ENCODE measurements at places on chromosomes 7 and 10.

DNA sequence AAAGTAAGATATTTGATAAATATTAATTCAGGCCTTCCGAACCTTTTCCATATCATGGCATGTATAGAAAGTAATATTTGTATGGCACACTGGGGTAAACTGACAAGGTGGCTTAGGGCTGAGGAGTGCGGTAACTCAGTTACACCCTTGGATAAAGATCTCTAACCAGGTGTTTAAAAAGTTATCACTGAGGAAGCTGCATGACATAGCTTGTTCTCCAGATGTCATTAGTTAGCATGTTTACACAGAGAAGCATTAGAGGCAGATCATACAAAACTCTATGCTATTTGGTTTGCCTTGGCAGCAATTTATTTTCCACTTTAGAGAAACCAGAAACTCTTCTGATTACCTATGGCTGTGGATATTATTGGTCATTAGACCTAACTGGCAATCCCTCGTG is 118.2 kb downstream of the ST7 start:
- no peak overlapping the region for H3K27ac ChIP-seq
- H3K4me3 ChIP-seq: no peak overlapping the region
- no peak for DNase-seq

DNA sequence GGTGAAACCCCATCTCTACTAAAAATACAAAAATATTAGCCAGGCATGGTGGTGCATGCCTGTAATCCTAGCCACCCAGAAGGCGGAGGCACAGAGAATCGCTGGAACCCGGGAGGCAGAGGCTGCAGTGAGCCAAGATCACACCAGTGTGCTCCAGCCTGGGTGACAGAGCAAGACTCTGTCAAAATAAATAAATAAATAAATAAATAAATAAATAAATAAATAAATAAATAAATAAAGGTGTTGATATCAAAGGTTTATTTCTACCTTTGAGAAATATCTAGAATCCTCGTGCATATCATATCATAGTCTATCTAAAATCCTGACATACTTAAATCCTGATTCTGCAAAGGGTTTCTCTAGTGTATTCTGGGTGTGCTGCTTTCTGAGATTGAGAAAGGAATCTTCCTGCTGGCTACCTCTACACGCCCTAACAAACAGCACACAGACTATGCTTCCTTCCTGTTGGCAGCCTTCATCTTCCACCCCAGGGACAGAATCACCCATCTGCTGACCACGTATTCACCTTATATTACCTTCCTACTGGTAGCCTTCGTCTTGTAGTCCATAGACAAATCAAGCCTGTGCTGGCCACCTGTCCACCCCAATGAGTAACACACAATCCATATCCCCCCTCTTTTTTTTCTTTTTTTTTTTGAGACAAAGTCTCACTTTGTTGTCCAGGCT is 8.7 kb downstream of the ABLIM1 start:
- H3K4me3 ChIP-seq: no peak overlapping the region
- peaks cover 22% of the 10 kb centered on the region for H3K4me1 ChIP-seq

GRCh38 chr10:77603534-77603927 is 34.1 kb downstream of the KCNMA1 start:
- peaks cover 17% of the 10 kb centered on the region for H3K4me1 ChIP-seq
- H3K36me3 ChIP-seq: no peaks in the 10 kb centered on the region
- no peaks in the 10 kb centered on the region for H3K27me3 ChIP-seq

- peak overlapping the region; percentile 99 for H3K27ac ChIP-seq
- peak overlapping the region; percentile 95 for H3K4me3 ChIP-seq
- peak; percentile 55 for DNase-seq
- no peaks in the 10 kb centered on the region for H3K27me3 ChIP-seq
These were observed 453 bp downstream of the URGCP start for GRCh38 chr7:43905956-43906330.

DNA sequence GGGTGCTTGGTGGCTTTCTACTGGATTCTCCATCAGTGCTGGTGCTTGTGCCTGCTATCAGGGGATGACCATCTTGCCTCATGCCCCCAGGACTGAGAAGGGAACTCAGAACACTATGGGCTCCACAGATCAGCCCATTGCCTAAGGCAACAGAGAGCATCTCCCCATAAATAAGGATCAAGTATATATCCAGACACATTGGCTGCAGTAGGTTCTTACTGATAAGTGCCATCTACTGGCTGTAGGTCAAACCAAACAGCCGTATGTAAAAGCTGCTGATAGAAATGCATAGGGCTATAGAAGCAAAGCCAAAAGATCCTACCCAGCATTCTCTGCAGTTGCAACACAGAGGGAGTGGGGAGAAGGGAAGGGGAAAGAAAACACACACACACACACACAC is 153.7 kb downstream of the CDK14 start:
- no peak for DNase-seq
- H3K4me1 ChIP-seq: no peaks in the 10 kb centered on the region
- H3K27me3 ChIP-seq: no peaks in the 10 kb centered on the region
- no peak overlapping the region for H3K4me3 ChIP-seq

GRCh38 chr10:123890226-123890625 is 1.4 kb downstream of the CPXM2 start:
- no peak overlapping the region for H3K4me3 ChIP-seq
- H3K27ac ChIP-seq: no peak overlapping the region
- peaks cover 65% of the 10 kb centered on the region for H3K27me3 ChIP-seq
- no peak for DNase-seq

DNA sequence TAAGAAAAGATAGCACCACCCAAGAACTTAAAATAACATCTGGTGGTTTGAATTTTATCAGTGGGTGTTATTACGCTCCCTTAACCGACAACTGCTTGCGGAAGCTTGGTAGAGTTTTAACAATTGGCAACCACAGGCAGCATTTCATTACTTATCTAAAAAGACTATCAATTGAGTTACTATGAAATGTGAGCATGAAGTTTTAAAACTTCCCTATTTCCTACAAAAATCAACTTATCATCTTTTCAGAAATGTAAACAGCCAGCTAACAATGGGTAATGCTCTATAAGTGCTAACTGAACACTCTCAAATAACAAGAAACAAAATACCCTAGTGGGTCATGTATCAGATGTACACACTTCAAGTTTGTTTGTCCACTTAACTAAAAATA is 68.8 kb downstream of the OSBPL3 start:
- DNase-seq: no peak
- H3K27ac ChIP-seq: no peak overlapping the region
- H3K27me3 ChIP-seq: no peaks in the 10 kb centered on the region
- no peak overlapping the region for H3K4me3 ChIP-seq

GRCh38 chr7:138295049-138295637 is 164.9 kb upstream of the TRIM24 start:
- no peak overlapping the region for H3K4me3 ChIP-seq
- peaks cover 18% of the 10 kb centered on the region for H3K4me1 ChIP-seq
- no peaks in the 10 kb centered on the region for H3K27me3 ChIP-seq
- no peak for DNase-seq

DNA sequence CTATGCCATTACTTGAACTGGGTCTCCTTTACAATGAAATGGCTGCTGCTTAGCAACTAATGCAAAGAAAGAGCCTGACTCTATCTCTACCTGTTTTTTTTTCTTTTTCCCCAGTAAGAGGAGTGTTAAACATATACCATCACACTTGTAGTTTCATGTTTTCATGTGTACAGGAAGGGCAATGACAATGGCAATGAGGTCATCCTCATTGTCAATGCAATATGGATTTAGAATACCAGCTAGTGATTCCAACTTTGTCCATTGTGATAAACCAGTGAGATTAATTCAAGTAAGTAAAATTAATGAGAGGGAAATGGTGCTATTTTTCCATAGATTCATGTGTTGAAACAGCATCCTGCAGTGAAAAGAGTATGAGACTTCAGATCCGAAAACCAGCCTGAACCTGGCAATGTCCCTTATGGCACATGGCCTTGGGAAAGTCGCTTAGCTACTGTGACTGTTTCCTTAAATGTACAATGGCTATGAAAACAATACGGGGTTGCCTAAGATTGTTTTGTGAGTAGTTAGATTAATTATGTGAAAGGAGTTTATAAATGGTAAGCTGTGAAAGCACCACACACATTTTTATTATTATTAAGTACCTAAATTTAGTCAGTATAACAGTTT is 11.2 kb downstream of the DGKI start:
- H3K4me3 ChIP-seq: no peak overlapping the region
- H3K27ac ChIP-seq: no peak overlapping the region
- H3K36me3 ChIP-seq: peaks cover 3% of the 10 kb centered on the region

DNA sequence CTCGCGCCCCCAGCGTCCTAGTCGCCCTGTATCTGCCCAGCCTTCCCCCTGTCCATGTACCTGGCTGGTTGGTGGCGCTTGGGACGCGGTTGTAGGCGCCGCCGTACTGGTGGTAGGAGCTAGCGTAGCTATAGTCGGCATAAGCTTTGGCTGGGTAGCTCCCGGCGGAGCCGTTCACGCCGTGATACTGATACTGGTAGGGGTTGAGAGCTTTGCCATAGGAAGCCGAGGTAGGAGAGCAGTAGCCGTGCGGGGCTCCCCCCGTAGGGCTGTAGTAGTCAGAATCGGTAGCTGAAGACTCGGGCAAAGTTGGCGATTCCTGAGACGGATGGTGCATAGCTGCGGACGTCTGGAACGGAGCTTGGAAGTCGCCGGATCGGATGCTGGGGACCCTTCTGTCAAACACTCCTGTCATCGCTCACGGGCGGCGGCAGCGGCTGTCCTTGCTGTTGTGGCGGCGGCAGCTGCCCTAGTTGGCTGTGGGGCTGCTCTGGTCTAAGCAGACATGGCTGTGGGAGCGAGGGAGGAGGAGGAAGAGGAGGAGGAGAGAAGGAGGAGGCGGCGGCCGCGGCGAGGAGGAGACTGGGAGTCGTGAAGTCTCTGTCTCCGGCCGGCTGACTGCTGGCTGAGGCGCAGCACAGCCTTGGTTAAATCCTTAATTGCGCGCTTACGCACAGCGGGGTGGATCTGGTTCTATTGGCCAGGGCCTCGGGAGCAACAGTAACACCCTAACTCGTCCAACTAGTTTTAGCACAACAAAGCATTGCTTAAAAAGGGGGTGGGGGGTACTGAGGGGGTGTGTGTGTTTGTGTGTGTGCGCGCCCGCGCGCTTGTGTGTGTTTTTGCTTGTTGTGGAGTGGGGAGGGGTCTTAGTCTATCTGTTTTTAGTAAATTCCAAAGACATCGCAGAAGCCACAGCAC is at the start of gene DLX5:
Gene DLX5, minus strand, starts transcription at position 623 of the 921 bp plus-strand sequence. Its CDS starts 208 bp downstream, at position 415.
- peaks cover 63% of the 10 kb centered on the region for H3K4me1 ChIP-seq
- peaks cover 85% of the 10 kb centered on the region for H3K27me3 ChIP-seq
- H3K36me3 ChIP-seq: peaks cover 7% of the 10 kb centered on the region
- peak within 1 kb of the TSS; percentile 92 for H3K27ac ChIP-seq
- no peak for DNase-seq
- H3K4me3 ChIP-seq: peak within 1 kb of the TSS; percentile 93

DNA sequence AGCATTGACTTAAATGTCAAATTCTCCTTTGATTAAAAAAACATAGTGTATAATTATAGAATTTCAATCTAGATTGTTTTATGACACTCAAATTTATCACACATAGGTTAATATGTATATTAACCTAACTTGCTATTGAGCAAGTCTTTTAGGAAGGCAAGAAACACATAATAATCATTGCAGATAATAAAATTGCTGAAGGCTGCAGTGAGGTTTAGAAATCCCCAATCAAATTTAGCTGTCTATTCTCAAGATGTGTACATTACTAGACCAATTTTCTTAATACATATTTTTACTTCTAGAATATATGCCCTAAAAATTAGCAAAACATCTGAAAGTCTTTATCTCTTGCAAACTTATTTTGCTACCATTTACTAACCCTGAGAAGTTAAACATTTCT is 34.9 kb upstream of the SEMA3D start:
- peaks cover 56% of the 10 kb centered on the region for H3K4me1 ChIP-seq
- no peaks in the 10 kb centered on the region for H3K27me3 ChIP-seq
- DNase-seq: no peak
- no peak overlapping the region for H3K4me3 ChIP-seq
- H3K27ac ChIP-seq: no peak overlapping the region

DNA sequence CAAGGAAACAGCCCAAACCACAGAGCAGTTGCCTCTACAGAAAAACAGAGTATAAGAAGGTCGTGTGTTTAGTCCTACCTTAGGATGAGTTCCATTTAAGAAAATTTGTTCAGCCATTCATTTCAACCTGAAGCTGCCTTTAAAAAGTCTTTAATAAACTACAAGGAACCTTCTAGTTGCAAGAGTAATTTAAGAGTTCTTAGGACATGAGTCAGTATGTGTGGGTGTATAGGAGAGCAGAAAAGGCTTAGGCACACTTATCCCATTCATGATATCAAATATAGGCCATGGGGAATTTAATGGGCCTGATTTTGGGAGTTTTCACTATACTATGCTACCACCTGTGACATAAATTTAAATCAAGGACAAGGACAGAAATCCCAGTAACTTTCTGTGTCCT is 496.8 kb downstream of the TFEC start:
- no peak overlapping the region for H3K27ac ChIP-seq
- H3K4me3 ChIP-seq: no peak overlapping the region
- H3K27me3 ChIP-seq: no peaks in the 10 kb centered on the region
- no peaks in the 10 kb centered on the region for H3K36me3 ChIP-seq

DNA sequence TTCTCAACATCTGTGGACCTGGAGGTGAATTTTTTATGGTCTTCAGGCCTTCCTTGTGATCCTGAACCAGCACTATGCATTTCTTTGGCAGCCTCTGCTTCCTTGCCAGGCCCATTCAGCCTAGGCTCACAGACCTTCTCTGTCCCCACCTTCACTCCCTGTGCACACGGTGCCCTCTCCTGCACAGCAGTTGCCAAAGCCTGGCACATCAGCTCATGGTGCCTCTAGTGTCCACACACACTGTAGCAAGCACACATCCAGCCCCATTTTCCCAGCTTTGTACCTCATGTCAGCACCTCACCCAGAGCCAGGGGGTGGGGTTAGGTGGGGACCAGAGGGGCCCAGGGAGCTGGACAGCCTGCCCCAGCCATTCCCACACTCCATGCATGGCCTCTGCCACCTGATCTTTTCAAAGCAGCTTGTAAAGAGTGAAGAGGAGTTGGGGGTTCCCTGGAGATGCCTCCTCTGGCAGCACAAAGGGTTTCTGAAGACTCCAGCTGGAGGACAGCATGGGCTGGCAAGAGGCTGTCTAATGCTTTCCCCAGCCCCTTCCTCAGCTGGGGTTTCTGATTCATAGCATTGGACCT is 57.9 kb upstream of the TMEM72 start:
- no peak overlapping the region for H3K27ac ChIP-seq
- no peaks in the 10 kb centered on the region for H3K36me3 ChIP-seq
- DNase-seq: no peak
- no peak overlapping the region for H3K4me3 ChIP-seq
